ENCODE measurements at places on chromosomes 6 and 20.

DNA sequence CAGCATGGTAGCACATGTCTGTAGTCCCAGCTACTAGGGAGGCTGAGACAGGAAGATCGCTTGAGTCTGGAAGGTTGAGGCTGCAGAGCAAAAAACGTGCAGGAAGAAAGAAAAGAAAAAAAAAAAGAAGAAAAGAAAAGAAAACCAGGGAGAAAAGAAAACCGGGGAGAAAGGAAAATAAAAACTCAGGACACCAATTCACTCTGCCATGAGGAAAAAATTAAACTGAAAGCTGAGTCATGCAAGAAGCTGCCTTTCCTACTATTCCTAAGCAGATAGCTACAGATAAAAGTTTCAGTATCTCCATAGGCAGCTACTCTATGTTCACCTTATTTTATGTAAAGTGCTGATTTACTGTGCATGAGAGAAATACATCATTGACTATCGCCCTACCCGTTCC lies 10.5 kb downstream of the PTGIS start:
- no peak for DNase-seq

GRCh38 chr6:122207794-122208193 lies 191.7 kb upstream of the HSF2 start:
- DNase-seq, result no peak

DNA sequence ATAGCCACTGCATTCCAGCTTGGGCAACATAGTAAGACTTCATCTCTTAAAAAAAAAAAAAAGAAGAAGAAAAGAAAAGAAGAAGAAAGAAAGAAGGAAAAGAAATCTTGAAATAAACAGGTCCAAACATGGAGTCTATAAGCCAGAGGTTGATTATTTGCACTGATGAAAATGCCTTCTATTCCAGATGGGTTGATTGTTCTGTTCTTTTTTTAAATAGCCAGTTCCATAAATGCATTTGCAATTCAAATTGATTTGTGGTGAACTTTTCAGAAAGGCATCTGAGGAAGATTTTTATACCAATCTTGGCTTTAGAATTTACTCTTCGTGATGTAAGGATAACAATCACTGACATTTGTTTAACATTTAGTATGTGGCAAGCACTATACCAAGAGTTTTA lies 243.8 kb upstream of the PLN start:
- DNase-seq, result no peak

DNA sequence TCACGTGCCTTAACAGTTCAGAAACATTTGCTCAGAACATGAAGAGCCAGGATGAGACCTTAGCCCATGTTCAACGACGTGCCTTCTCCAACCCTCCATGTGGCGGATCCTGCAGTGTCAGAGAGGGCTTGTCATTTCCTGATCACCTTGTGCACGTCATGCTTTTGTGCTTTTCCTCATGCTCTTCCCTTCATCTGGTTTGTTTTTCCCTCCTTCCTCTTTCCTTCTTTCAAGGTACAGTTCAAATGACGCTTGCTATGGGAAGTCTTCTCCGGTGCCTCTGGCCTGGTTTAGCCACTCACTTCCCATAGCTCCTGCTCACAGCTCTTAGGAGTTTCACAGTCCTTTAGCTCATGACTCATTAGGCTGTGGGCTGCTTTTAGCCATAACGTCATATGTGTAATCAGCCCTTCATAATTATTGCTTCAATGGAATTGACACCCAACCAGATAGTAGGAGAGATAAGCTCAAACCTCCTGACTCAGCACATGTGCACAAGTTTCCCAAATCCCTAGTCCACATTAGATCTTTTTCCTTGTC lies 102.7 kb upstream of the CNKSR3 start:
- DNase-seq, result no peak

DNA sequence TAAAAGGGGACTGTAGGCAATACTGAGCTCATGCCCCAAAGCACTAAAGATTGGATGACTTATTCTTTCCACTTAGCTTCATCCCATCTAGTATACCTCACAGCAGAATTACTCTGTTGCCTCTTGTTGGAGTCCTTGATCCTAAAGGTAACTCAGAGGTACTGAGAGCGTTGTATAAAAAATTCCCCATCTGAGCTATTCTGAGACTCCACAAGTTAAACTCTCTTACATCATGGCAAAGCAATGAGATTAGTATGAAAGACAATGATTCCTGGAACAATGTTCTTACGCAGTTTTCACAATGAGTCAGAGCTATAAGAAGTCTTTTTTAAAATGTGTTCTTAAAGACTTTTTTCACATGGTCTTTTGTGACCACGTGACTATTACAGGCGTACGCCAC lies 370.1 kb downstream of the ADGRB3 start:
- DNase-seq, result no peak

DNA sequence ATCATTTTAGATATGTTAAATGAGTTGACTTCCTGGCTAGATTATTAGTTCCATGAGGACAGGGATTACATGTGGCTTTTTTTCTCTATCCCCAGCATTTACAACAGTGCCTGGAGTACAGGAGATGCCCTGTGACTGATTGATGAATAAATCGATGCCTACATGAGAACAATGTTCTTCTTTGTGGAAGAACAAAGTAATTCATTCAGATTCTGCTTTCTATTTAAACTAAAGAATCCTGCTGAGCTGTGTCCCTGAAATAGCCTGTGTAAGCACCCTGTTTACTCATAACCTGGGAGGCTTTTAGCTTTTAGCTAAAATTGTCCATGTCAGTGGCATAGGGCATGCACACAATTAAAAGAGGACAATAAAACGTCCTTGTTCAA lies 125.1 kb upstream of the BTBD3 start:
- no peak for DNase-seq

DNA sequence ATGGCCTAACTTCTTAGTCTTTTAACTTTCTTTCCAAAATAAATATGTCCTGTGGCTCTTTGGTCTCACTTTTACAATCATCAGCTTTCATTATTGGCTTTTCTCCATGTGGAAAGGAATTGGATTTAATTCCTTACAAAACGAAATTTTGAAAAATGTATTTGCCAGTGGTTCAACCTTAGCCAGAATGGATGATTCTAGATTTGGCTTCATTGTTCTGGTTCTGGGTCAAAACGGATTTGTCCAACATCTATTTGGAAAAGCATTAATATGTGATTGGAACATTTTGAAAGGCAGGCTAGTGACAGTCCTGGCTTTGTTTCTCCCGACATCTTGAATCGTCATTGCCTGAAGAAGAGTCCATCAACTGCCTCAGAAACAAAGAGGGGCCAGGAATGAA lies 59.2 kb downstream of the TENT5A start:
- DNase-seq, result no peak

- peak; percentile 14 for DNase-seq
Observed at GRCh38 chr6:12605888-12606345, 110.7 kb upstream of the PHACTR1 start.

GRCh38 chr6:156963712-156964700 lies 186.8 kb downstream of the ARID1B start:
- DNase-seq, result no peak

DNA sequence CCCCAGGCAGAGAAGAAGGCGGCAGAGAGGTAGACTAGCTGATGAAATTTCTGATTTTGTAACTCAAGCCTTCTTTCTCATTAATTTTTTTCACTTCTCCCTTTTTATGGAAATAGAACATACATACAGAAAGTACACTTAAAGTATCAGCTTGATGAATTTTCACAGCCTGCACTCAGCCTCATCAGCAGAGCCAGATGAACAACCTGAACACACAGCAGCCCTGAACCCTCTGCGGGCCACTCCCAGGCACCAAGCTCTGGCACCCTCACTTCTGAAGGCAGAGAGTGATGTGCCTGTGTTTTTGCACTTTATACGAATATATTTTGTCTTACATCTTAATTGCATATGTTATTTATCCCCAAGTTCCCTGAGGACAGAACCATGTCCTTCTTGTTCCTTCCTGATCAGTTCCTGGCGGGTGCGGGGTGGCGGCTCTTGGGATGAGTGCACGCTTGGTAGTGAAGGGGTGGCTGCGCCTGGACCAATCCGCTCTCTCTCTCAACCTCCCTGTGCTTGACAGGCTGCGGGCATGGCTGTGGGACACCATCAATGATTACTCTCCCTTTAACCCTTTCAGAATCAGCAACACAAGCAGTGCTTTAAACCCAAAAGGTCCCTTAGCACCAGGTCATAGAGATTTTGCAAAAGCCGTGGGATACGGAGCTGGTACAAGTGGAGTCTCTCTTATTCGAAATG lies 34.8 kb upstream of the AFDN start:
- DNase-seq, result no peak

- no peak for DNase-seq
Observed at GRCh38 chr6:135905604-135906300, 54.3 kb downstream of the PDE7B start.

DNA sequence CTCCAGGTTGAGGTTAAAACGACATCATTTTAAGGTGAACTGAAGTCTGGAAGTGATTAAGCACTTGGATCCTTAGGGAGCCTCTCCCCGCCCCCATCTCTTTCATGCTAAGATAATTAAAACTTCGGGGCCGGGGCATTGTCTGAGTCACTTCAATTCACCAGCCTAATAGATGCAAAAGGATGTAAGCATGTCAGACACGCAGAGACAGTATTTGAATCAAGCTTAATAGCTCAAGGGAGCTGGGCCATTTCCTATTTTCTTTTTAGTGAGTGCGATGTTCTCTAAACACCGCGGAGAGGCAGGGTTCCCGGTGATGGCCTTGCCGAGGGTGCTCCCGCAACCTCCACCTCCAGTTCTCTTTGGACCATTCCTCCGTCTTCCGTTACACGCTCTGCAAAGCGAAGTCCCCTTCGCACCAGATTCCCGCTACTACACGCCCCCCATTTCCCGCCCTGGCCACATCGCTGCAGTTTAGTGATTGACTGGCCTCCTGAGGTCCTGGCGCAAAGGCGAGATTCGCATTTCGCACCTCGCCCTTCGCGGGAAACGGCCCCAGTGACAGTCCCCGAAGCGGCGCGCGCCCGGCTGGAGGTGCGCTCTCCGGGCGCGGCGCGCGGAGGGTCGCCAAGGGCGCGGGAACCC lies 516 bp upstream of the IRF4 start:
- no peak for DNase-seq

Measured in DMS 273 treated with DMSO at 0.1 percent for 48 hours (cell line).